ENCODE measurements at places on chromosomes 12 and 14. TPM values are rescaled to one million over a fixed set of nuclear protein-coding genes. Genes with fewer than 3 reads are reported as not detected.

The SIRT4 gene
- polyA plus RNA-seq = 0.93 TPM

The C12orf54 gene
- polyA plus RNA-seq = not detected

The OR11H12 gene
- not detected for polyA plus RNA-seq

The PAN2 gene
- 33.7 TPM for polyA plus RNA-seq

The KRT5 gene
- 1.8 TPM for polyA plus RNA-seq

The SDSL gene
- polyA plus RNA-seq = 4.9 TPM

All from adipose tissue (tissue), 3 donors.